Activated T-helper 1 cell treated with anti-CD3 and anti-CD28 coated beads, Interleukin-12 subunit alpha, Interleukin-12 subunit beta, Interleukin-2, Interleukin-4 antibody, amounts not matched to agents 30 ng/mL and 10 ng/mL and 1 ng/mL, durations not matched to agents 14 hours and 24 hours and 36 hours (primary cell): ENCODE measurements at places on chromosomes 5 and 9. TPM values are rescaled to one million over a fixed set of nuclear protein-coding genes. Genes with fewer than 3 reads are reported as not detected.

The SPATA31D4 gene
- not detected in 2 replicates for total RNA-seq

The UBE2QL1 gene
- total RNA-seq: 0.73 and 0.91 TPM in 2 replicates

The PCDHB13 gene
- not detected in 2 replicates for total RNA-seq

The ANXA2R gene
- total RNA-seq: 0.88 and 0.93 TPM in 2 replicates

The PCDHA8 gene
- total RNA-seq: not detected in 2 replicates

The ROPN1L gene
- 0.16 and 0.20 TPM in 2 replicates for total RNA-seq

The OR13C8 gene
- total RNA-seq: not detected in 2 replicates

The SMIM33 gene
- total RNA-seq: 0.29 and 0.39 TPM in 2 replicates

The OBP2B gene
- total RNA-seq: not detected in 2 replicates

The SPINK4 gene
- total RNA-seq: not detected in 2 replicates

The KIF24 gene
- total RNA-seq: 5.8 and 6.1 TPM in 2 replicates

The SLC6A19 gene
- not detected in 2 replicates for total RNA-seq

The PDE8B gene
- total RNA-seq: 0.07 and 0.16 TPM in 2 replicates

The RLN2 gene
- 1.1 and 1.5 TPM in 2 replicates for total RNA-seq

The HAVCR1 gene
- 2.4 and 2.5 TPM in 2 replicates for total RNA-seq
